ENCODE measurements at places on chromosomes 1 and 21.

DNA sequence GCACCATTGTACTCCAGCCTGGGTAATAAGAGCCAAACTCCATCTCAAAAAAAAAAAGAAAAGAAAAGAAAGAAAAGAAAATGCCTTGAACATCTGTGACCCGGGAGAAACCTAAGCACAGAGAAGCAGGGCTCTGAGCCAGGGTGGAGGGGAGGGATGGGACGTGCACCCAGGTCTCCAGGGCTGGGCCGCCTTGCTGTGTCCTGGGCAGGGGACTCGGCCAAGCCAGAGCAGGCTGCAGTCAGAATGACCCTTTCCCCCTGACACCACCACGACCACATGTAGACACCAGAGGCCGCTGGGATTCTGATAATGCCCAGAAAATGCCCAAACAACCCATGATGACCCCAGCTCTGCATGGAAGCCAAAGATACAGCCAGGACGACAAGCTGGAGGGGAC lies 17.8 kb downstream of the CHD5 start:
- no peak for DNase-seq

DNA sequence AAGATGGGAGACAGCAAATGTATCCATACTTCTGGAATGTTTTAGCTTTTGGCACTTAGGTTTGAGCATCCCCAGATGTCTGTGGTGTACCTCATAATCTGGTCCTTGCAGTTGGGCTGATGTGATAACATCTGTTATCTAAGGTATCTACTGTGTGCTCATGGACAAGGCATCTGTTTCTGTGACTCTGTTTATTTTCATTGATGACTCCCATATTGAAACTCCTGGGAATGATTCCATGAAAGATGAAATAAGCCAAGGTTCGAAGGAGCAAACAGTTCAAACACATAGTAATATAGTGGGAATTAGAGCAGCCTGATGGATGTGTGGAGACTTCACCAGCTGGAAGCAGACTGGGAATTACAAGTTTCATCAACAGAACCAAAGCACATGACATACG lies 20.7 kb upstream of the TRIM45 start:
- DNase-seq, result no peak

- DNase-seq, result no peak
Observed at GRCh38 chr21:29637134-29637533, 302.7 kb downstream of the GRIK1 start.

GRCh38 chr1:22339237-22339636 lies 112.4 kb upstream of the ZBTB40 start:
- no peak for DNase-seq

- DNase-seq, result no peak
Observed at GRCh38 chr1:196207612-196208217, 400.5 kb downstream of the KCNT2 start.

DNA sequence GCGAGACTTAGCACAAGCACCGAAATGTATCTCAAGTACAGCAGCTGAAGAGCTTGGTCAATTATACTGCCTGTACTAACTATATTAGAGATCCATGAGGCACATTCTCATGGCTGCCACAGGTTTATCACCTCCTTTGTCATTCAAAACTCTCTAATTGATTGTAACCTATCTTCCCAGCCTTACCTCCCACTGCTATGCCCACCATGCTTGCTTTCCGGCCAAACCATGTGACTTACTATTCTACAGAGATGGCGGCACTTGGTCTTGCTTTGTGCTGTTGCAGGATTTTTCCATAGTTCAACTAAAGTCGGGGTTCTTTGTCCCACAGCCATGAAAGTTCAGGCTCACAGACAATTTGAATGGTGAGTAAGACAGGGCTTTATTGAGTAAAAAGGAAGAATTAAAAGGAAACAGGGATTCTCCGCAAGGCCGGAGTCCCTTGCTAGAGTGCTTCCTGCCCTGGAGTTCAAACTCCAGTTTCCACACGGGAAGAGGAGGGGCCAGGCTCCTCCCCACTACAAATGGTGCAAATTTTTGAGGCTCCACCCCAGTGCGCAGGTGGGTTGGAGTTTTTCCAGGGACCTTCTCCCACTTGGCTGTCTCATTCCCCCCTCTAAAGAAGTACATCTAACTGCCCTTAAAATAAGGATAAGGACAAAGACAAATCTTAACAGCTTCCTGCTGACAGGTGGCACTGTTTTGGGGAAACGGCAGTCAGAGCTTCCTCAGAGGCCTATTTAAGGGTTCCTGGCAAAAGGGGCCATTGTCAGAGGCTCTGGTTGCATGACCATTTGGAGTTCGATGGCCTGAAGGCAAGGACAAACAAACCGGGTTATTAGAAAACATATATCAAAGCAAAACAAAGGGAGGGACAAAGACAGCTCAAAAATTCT lies 28.7 kb downstream of the FMO2 start:
- DNase-seq, result peak; percentile 40

GRCh38 chr1:238187575-238187949 lies 296.8 kb upstream of the ZP4 start:
- no peak for DNase-seq

DNA sequence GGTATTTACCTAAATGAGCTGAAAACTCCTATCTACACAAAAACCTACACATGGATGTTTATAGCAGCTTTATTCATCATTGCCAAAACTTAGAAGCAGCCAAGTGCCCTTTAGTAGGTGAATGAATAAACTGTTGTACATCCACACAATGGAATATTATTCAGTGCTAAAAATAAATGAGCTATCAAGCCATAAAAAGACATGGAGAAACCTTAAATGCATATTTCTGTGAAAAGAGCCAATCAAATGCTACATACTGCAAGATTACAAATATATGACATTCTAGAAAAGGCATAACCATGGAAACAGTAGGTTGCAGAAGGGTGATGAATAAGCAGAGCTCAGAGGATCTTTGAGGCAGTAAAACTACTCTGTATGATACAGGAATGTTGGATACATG lies 23.3 kb downstream of the ABCB10 start:
- no peak for DNase-seq

DNA sequence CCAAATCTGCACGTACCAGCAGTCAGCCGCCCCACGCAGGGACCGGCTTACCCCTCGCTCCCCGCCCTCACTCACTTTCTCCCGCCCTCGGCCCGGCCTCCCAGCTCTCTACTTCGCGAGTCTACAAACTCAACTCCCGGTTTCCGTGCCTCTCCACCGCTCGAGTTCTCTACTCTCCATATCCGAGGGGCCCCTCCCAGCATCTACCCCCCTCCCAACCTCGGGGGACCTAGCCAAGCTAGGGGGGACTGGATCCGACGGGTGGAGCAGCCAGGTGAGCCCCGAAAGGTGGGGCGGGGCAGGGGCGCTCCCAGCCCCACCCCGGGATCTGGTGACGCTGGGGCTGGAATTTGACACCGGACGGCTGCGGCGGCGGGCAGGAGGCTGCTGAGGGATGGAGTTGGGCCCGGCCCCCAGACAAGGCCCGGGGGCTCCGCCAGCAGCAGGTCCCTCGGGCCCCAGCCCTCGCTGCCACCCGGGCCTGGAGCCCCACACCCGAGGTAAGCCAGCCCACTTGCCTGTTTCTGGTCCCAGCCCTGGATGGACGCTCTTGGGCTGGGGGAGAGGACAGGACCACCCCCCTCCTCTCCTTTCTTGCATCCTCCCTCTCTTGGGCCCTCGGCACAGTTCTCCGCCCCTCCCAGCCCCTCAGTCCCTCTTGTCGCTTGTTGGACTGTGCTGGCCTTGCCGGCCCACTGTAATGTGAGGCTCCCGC lies at the start of gene ARTN:
ARTN (plus strand) TSS at position 416 of the 715 bp plus-strand sequence. CDS start 1,856 bp downstream, outside the sequence.
- DNase-seq, result peak; percentile 72

DNA sequence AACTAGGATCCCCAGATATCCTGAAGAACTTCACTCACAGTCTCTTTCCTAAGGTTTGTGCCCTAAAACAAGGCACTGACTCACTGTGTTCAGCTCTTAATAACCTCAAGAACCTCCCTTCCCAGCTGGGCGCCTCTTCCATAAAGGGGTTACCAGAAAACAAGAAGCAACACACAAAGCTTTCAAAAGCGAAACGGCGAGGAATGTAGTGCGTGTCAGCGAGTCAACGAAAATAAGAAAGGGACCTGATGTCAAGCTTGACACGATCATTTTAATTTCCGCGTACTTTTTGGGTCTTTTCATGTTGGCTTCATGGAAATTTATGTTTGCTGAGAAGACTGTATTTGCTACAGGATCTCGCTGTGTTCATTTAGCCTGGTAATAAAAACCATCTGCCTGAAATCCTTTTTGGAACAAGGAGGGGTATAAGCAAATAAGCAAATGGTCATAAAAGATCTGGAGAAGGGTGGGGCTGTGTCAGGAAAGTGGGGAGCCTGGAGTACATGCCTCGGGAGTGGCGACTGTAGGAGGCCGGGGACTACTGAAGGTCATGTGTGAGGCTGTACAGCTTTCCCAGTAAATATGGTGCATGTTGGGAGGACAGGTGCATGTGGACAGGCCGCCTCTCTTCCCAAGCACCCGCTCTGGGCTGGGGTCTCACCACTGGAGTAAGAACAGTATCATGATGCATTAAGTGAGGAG lies 11.4 kb upstream of the CLDN14 start:
- DNase-seq, result no peak

GRCh38 chr1:1777583-1777899 lies 729 bp downstream of the NADK start:
- DNase-seq, result peak; percentile 42

DNA sequence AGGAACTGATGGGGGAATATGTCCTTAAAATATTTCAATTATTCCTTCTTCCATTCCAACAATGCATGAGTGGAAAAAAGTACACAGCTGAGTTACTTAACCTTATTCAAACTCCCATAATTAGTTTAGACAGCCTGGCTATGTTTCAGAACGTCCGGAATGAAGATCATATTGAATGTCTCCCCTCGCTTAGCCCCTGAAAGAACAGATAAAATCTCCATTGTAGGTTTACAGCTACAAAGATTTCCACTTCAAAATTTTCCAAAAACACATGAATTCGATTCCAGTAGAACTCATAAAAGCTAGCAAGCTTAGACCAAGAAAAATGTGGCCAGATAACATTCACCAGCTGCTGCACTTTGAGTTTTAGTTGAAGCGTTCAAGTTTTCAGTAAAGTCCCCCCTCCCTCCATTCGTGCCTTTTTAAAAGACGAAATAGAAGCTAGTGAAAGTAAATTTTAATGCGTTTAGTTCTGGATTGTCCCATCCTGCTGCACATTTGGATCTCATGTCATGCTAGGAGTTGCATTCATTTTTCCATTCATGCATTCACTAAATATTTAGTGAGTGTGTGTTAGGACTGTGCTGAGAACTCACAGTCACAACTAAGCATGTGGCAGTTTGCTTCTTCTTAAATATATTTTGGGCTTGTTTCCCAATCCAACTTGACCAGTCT lies 29.4 kb upstream of the SSX2IP start:
- DNase-seq, result no peak

DNA sequence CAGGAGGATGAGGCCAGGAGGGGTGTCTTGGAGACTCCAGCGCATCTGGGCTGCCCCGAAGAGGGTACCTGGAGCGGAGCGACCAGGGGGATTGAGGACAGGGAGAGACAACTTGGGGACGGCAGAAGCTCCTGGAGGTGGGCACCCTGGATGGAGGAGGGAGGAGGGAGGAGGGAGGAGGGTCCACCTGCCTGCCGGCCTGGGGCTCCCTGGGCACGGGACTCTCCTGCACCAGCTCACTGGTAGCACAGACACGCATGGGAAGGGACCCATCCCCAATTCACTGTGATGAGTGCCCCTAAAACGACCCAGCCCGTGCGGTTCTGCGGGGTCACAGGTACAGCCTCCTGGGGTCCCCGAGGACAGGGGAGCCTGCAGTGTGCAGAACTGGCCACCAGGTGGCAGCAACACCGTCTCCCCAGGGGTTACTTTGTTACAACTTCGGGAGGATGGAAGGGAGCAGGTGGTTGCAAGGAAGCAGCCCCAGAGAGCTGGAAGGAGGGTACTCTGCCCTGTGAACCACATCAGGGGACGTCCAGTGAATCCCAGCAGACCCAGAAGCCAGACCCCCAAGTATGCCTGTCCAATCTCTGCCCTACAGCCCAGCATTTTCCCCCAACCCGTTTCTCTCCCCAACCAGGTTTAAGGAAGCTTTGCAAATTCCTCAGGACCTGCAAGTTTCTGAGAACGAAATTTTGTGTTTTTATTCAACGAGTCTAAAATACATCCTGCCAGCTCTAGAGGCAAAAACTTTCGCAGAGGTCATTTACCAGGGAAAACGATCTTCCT lies 482.4 kb downstream of the NPHP4 start:
- DNase-seq, result peak; percentile 71

GRCh38 chr21:36630485-36631206 lies 68.3 kb upstream of the SIM2 start:
- peak; percentile 68 for DNase-seq

- DNase-seq, result peak; percentile 95
Observed at GRCh38 chr1:203267347-203267846, 37.9 kb upstream of the BTG2 start.

GRCh38 chr1:57591842-57592241 lies 168.0 kb upstream of the DAB1 start:
- peak; percentile 53 for DNase-seq

DNA sequence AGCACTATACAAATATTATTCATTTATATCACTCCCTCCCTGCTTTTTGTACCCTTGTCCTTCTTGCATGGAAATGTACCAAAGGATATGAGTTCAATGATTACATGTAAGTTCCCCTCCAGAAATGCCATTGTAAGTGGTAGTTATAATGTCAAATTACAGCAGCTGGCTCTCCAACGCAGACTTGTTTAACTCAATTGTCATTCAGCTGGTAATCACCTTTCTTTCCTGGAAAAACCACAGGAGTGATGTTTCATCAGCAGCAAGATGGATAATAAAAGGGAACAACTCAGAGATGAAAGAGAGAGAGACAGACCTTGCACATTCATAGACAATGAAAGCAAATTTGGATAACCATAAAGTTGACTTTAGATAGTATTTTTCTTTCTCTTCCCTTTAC lies 578.6 kb upstream of the PBX1 start:
- no peak for DNase-seq

GRCh38 chr21:42426424-42426823 lies 22.7 kb downstream of the UBASH3A start:
- DNase-seq, result no peak

DNA sequence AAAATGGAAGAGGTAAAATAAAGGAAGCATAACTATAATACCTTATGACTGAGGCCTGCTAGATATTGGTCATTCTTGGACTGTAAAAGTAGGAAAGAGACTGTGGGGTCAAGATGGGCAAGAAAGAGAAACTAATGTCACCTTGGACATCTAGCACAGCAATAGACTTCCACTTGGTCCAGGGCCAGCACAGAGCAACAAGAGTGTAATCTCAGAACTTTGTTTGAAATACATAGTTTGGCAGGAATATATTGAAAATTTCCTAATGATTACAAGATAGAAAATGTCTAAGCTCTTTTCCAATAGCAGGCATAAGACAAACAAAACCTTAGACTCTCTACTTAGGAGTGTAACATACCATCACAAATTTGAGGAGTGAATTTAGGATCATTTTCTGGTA lies 4.6 kb downstream of the LRRC8C start:
- DNase-seq, result no peak

- no peak for DNase-seq
Observed at GRCh38 chr1:211623515-211623914, 44.6 kb upstream of the SLC30A1 start.
